ENCODE measurements at places on chromosomes 5 and 9. TPM values are rescaled to one million over a fixed set of nuclear protein-coding genes. Genes with fewer than 3 reads are reported as not detected.

- no peak for DNase-seq
These were observed 4.3 kb downstream of the NKD2 start for GRCh38 chr5:1012900-1013237.

Gene CENPK
- total RNA-seq, result 0.67 TPM

DNA sequence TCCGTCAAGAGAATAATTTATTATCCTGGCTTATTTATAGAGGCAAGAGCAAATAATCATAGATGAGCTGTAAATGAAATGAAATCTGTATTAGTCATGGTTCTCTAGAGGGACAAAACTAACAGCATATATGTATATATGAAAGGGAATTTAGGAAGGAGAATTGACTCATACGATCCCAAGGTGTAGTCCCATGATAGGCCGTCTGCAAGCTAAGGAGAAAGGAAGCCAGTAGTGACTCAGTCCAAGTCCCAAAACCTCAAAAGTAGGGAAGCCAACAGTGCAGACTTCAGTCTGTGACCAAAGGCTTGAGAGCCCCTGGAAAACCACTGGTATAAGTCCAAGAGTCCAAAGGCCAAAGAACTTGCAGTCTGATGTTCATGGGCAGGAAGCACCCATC lies 515.9 kb upstream of the CYLC2 start:
- DNase-seq, result no peak

Gene PCDH12
- total RNA-seq, result 9.2 TPM

DNA sequence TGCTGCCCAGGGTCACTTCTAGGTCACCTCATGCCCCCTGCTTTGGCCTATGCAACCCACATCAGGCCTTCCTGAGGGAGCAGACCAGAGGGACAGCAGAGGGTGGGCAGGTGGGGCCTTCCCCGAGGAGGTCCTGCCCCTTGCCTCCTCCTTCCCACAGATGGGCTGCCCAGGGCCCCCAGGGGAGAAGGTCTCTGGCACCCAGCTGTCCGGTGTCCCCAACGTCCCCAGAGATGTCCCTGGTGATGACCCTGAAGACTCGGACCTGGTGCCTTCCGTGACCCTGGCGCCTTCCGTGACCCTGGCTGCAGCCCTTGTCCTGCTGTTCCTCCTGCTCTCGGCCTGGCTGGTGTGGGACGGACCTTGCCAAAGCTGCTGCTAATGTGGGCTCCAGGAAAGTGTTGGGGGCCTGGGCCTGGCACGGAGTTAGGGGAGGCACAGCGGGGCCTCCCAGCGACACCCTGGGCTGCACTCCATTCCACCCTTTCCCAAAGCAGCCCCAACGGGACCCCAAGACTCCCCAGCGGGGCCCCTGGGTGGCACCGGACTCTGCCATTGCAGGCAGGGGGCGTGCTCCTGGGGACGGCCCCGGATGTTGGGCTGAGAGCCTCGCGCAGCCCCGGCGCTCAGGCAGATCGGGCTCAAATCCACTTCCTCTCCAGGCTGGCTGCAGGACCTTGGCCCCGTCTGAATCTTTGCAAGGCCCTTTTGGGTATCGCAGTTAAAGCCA lies 6.8 kb upstream of the SLC2A6 start:
- DNase-seq, result peak; percentile 26

Gene PCDHGC5
- 3.0 TPM for total RNA-seq

DNA sequence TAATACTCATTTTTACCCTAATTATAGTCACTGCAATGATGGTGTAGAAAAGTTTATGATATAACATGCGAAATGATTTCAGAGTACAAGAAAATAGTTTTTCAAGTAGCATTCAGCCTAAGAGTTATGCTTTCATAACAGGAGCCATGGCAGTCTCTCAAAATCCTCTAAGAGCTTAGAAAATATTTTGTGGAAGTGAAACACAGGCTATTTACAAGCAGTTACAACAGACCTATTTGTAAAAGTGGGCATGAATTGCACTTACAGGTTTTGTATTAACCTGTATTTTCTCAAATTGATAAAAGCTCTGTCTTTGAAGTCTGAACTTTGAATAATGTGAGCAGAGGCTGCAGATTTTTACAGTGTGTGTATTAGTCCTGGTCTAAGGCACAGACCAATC lies 523.3 kb downstream of the LRRC70 start:
- no peak for DNase-seq

Gene ADAMTS16
- 0.05 TPM for total RNA-seq

- peak; percentile 67 for DNase-seq
These were observed 74.5 kb upstream of the BARHL1 start for GRCh38 chr9:132507670-132508469.

Gene STKLD1
- 0.27 TPM for total RNA-seq

DNA sequence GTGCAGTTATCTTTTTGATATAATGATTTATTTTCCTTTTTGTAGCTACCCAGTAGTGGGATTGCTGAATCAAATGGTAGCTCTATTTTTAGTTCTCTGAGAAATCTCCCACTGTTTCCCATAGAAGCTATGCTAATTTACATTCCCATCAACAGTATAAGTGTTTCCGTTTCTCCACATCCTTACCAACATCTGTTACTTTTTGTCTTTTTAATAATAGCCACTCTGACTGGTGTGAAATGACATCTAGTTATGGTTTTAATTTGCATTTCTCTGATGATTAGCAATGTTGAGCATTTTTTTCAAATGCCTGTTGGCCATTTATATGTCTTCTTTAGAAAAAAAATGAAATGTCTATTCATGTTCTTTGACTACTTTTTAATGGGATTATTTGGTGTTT lies 94.7 kb downstream of the SERINC5 start:
- DNase-seq, result no peak

GRCh38 chr5:133410335-133410828 lies 202.0 kb downstream of the FSTL4 start:
- no peak for DNase-seq

- DNase-seq, result no peak
These were observed 1.3 kb upstream of the TMEM250 start for GRCh38 chr9:136119883-136120393.

DNA sequence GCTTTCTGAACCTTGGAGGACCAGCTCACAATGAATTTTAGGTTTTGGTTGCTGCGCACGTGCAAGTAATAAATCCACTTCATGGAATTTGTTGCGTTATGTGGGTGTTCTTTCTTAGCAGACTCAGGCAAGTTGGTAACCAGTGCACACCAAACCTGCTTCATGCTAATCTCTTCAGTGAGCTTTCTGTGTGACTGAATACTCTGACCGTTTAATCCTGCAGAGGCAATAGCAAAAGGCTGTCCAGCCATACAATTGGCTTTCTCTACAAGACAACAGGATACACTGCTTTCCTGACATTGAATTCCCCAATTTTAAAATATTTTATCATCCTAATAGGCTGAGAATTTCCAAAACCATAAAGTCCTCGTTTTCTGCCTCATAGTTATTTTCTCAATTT lies 10.3 kb downstream of the UGT3A2 start:
- DNase-seq, result no peak

DNA sequence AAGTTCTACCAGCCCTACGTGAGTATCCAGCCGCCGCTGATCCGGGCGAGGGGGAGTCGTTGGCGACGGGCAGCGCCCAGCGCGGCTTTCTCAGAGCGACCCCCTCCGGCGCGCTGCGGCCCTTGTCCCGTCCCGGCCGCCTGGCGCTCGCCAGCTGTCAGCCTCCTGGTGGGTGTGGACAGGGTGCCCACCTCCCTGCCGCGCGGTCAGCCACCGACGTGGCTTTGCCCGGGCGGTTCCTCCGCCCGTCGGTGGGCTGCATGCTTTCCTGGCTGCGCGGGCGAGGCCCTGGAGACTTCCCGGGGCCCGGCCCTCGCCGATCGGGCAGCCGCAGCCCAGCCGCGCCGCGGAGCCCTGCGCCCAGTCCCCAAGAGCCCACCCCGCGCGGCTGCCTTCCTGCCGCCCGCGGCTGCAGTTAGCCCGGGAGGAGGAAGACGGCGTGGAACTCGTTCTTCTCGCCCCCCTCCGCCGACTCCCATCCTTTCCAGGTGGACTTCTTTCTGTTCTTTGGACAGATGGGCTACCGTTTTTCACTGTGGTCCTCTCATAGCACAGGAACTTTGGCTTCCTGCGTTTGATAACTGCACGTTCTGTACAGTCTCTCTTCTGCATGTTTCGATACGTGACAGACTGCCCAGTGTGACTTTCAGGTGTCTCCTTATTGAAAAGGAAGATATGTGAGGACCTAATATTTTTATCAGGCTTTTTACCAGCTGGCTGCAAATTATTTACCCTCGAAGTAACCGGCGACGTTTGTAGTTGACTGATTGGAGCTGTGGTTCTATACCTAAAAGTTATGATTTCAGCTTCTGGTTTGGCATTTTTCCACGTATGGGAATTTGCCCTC lies 577 bp downstream of the AP3S1 start:
- DNase-seq, result no peak

- no peak for DNase-seq
These were observed 20.3 kb downstream of the AOPEP start for GRCh38 chr9:94746541-94747370.

DNA sequence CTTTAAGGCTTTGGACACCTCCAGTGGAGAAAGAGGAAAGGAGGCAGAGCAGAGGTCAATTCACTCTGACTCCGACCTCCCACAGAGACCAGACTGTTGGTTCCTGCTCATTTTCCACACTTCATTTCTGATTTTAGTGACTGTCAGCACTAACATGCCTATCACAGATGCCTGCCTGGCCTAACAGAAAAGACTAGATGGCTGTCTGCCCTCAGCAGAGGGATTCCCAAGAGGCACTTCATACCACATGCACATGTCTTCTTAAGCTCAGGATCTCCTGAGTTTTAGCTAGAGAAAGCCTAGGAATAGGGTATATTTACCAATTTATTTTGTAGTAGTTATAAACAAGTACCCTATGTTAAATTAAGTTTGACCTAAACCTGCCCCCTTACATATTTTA lies 336.0 kb downstream of the ENC1 start:
- no peak for DNase-seq

Gene TNC
- total RNA-seq, result 1.1 TPM

Gene IFNB1
- total RNA-seq, result not detected

Gene IL5
- total RNA-seq, result not detected

GRCh38 chr9:132406554-132407122 lies at the start of gene TTF1:
Gene TTF1, minus strand, starts transcription at chr9:132406840. Its CDS starts 4,019 bp downstream, at chr9:132402821.
- DNase-seq, result peak; percentile 95

DNA sequence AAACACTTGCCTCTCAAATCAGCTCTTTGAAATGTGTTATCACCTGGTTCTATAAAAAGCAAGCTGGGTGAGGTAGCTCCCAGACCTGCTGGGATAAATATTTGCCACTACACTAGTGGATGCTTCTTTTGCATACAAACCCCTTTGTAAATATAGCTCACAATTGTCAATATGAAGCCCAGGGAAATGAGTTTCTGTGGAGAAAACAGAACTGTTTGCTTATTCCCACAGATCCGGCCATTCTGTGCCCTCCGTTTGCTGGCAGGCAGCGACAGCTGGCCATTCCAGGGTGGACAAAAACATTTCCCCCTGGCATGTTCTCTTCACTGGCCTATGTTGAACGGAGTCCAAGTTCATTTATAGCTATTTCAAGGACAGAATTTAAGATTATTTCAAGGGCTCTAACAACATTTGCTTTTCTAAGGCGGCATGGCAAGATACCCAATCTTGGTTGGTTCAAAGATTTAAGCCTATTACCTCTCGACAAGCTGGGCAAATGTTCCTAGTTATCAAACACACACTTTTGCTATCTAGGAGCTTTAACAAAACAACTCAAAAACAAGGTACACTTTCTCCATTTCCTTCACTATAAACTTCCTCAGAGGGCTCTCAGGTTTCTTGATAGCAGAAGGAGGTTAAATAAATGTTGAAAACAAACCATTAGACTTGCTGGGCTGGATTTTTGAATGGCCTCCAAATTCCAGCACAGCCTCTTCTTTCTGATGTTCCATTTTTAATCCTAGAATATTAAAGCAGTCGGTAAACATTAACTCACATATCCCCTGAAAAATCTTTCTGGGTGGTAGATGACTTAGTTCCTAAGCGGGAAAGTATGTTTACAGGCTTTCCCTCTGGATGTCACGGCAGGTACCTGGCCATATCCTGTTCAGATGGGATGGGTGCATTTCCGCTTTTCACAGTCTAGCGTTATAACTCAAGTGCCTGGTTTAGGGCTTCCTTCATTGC lies 332.3 kb downstream of the PLK2 start:
- DNase-seq, result no peak

- no peak for DNase-seq
These were observed 6.5 kb downstream of the RORB start for GRCh38 chr9:74503666-74504065.

Gene CSNK1A1
- 191 TPM for total RNA-seq

DNA sequence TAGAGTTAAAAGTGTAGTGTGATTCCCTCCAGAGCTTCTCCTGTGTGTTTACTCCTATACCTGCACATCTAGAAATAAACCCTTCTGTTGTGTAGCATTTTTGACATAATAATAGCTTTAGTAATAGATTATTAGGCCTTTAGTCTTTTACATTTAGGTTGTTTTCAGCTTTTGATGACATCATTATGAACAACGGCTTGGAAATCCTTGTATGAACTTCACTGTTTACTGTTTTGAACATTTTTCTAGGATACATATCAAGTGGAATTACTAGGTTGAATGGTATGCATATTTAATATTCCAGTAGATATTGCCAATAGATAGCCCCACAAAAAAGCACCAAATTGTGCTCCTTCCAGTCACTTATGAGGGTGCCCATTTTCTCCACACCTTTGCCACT lies 174.0 kb downstream of the ARHGAP26 start:
- no peak for DNase-seq
